ENCODE measurements at places on chromosomes 1 and 21. TPM values are rescaled to one million over a fixed set of nuclear protein-coding genes. Genes with fewer than 3 reads are reported as not detected.
A peak's percentile ranks its signal among the peaks of the same experiment; 100 is the strongest.

The CYP4Z1 gene
- not detected for total RNA-seq

The TNFRSF14 gene
- total RNA-seq, result 36.9 TPM

The LCE3D gene
- 30.6 TPM for total RNA-seq

The KRTAP23-1 gene
- not detected for total RNA-seq

DNA sequence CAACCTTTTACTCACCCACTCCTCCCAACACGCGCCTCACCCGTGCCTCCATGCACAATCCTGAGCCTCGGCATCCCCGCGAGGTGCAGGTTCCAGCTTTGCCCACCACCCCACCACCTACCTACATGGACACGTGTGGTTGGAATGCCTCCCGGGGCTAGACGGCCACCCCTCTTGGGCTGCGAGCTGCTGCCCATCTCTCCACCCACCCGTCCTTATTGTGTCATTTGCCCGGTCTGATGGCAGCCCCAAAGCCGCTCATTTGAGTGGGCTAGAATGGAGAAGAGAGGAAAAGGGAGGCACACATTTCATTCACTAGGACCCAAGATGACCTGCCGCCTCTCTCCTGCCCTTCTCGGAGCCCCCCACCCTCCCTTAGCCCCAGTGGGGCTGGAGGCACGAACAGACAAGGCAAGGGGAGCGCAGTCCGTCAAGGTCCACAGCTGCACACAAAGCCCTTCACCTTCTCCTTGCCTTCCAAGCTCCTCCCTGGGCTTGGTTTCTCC lies 785 bp downstream of the ZNF697 start:
- DNase-seq, result peak; percentile 85

- DNase-seq, result peak; percentile 77
Observed at GRCh38 chr1:183589874-183590243, 400 bp downstream of the NCF2 start.

GRCh38 chr1:111754984-111755330 lies 744 bp upstream of the DDX20 start:
- DNase-seq, result no peak

GRCh38 chr1:181499825-181500224 lies 16.5 kb downstream of the CACNA1E start:
- DNase-seq, result no peak

DNA sequence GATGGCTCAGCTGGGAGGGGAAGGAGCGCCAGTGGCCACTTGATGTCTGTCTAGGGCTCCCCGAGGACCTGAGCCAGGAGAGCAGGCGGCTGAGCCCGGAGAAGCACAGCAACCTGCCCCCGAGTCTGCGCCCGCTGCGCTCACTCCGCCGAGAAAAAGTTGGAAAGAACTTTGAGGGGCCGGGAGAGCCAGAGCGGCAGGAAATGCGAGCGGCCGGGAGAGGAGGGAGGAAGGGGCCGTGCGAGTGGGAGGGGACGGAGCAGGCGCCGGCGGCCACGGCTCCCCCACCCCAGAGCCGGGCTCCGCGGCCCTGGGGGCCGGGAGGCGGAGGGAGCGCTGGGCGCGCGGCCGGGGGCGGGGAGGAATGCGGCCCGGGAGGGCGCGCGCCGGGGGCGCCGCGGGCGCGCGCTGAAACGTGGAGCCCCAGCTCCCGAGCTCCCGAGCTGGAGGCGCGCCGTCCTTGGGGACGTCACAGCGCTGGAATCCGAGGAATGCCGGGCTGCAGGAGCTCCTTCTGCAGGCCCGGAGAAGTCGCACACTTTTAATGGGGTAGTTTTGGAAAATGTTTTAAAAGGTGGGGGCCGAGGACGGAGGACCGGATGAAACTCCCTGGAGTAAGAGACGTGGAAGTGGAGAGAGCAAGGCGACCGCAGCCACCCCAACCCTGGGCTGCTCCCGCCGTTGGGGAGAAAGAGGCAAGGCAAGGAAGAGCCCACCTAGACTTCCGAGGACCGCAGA lies at the start of gene PTPN14:
TSS of gene PTPN14 (minus strand) at position 167 of the 738 bp plus-strand sequence. CDS start 86,799 bp downstream, outside the sequence.
- peak; percentile 76 for DNase-seq

GRCh38 chr1:145758116-145758515 lies 38.8 kb downstream of the CD160 start:
- no peak for DNase-seq

GRCh38 chr1:221169447-221169889 lies 290.2 kb downstream of the HLX start:
- no peak for DNase-seq

DNA sequence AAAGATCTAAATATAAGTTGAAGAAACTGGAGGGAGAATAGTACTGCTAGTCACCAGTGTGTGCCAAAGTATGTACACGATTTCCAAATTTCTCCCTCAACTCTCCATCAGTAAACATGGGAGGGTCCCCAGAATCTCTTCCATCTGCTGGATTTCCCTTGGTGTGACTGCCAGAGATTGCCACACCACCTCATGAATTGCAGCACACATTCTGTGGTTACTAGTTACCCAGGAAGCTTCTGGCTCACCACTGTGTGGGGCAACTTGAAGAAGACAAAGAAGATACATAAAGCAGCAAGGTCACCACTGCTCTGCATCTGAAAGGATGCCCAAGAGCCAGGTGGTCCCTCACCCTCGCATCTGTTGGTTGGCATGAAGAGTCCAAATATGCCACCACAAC lies 191.7 kb upstream of the ESRRG start:
- DNase-seq, result no peak

- DNase-seq, result no peak
Observed at GRCh38 chr1:150874455-150875196, 1.8 kb downstream of the ARNT start.

GRCh38 chr1:24302209-24302611 lies 16.9 kb upstream of the GRHL3 start:
- no peak for DNase-seq

- peak; percentile 85 for DNase-seq
Observed at GRCh38 chr21:45556645-45557615, 14.7 kb upstream of the SLC19A1 start.

DNA sequence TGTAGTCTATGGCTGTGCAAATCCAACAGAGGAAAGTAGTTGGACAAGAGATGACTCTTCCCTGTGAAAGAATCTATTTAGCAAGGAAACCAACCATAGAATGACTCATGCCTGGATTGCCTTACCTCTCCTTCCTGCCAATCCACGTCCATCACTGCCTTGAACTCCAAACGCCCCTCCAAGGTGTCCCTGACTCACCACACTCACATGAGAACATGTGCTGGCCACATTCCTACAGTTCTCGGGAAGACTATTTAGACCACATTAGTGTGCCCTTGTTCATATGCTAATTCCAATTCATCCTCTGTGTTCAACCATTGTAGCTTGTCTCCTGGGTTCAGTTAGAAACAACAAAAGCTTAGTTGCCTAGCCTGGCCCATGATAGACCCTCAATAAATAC lies 157.3 kb downstream of the SLC30A10 start:
- no peak for DNase-seq

DNA sequence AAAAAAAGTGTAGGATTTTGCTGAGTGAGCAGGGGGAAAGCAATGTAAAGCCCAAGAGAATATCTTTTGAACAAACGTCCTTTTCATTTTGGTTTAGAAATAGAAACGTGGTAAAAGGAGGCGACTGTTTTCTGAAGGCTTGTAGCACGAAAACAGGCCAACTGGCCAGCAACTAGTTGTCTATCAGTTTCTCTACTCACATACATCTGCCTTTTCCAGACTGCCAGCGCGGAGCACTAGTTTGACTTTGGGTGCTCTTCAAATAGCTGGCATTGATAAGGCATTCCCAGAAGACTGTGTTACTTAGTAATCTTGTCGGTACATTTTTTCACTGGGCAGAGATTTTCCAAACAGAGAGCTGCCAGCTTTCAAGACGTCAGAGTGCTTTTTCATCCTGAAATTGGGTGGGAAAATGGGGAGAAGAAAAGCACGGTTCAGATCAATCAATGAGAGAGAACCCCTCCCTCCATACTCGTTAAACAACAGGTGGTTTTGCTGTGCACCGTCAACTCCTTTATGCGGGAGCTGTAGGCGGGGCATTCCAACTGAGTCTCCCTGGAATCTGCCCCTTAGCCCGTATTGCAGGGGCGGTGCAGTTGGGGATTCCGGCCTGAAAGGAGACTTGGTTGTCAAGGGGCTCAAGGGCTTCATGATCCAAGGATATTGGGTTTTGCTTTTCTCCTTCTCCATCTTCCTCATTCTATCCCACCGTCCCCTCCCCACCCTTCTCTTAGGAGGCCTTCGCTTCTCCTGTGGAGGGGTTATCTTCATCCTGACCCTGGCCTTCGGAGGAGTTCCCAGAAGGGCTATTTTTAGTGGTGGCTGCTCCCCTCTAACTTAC lies 884 bp upstream of the LRRC8C start:
- no peak for DNase-seq

DNA sequence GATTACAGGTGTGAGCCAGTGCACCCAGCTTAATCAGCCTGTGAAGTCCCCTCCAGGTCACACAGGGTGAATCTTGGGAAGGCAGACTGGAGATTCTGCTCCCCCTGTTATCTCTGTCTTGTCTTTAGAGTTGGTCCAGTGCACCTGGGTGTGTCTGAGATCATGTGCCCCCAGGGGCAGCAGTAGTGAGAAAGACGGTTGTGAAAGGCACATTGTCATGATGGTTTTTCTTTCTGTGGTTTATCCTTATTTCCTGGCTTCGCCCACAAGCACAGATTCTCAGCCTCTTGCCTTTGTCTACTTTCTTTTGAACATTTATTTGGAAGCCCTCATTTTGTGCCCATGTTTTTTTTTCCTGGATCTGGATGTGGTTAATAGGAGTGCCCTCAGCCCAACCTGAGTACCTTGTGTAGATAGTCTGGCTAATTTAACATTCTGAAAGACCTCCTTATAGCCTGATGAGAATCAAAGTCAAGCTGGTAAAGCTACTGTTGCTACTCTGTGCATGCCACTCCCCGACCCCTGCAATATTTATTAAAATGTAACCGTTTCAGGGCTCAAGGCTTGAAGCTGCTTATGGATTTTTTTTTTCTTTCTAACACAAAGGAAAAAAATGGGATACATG lies 23.7 kb downstream of the UCK2 start:
- DNase-seq, result no peak

GRCh38 chr1:173863224-173864161 lies 4.3 kb downstream of the GAS5 start:
- DNase-seq, result no peak

GRCh38 chr1:9241891-9242290 lies 7.3 kb downstream of the H6PD start:
- no peak for DNase-seq

DNA sequence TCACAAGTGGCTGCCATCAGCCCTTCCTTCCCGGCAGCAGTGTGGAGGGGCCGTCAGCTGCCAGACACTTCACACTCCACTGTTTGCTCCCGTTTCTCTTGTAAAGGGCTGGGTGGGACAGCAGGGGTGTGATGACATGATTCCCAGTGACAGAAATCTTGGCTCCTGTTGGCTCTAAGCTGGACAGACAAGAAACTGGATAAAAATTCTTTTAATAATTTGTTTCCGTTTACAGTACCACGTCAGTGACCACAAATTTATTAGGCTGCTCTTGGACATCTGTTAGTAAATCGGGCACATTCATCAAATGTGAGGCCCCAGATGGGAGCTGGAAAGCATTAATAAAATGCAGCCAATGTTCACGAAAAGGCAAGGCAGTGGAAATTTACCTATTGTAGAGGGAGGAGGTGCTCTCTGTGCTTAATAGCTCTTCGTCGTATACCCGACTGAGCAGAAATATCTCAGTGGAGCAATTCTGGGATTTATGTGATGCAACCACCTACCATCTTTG lies 353.7 kb upstream of the GREM2 start:
- DNase-seq, result no peak

Data from lower leg skin (tissue), 4 donors.